ENCODE measurements at places on chromosomes 3 and 15.

DNA sequence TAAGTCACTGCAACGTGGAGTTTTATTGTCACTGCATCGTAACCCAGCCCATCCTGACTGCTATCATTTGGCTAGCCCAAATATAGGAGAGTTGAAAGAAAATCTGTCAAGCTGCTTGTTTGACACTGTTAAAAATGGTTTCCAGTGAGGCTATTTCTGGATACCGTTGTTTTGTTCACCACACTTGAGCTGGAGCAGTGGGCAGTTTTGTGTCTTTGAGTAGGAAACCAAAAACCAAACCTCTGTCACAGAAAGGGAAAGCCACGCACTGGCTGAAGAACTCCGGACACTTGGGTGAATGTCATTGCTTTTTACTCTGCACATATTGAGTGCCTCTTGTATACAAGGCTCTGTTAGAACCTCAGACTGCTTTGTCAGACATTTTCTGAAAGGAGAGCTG lies 446.4 kb upstream of the CFAP20DC start:
- no peak for ATAC-seq

DNA sequence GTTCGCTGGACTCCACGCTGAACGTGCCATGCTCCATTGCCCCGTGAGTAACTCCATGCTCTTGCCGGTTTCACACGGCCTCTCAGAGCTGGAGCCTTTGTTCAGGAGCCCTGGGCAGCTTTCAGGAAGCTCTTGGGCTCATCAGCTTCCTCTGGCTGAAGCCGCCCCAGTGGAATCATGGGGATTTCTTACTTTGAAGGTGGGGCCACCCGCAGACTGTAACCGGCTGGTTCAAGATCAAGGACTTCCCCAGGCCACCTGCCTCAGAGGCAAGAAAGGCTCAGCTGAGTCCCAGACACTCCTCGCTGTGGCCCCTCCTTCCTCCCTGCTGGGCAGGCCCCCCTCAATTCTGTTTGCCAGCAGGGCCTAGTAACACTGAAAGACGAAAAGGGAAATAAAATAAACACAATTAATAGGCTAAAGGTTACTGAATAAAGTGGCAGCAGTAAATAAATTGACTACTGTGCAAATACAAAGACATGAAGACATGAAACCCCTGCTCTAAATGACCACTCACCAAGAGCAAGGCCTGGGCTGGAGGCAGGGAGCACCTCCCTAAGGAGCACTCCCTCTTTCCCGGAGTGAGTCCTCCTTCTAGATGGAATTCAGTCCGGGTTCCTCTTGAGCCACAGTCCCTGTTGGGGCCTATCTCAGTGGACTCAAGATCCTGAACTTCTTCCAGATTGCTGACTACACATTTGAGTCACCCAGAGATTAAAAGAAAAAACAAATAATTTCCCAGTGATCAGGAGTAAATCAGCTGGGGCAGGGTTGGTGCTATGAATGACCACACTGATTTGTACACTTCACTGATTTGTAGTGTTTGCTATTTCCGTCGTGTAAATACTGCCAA lies 51.0 kb downstream of the ZDHHC19 start:
- peak; percentile 96 for ATAC-seq

DNA sequence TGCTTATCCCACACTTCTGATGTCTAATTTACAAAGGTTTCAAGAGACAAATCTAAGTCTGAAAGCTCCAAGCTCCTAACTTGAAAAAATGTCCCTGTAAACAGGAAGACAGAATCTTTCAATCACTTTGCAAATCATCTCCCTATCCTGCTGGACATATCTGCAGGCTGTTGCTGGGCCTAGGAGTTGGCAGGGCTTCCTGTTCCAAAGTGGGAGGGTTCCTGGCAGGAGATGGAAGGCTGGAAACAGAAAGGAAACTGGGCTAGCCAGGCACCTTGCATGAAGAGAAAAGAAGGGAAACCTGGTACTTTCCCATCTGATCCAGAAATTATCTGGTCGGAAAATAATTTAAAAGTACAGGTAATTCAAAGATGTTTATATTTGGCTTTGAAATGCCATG lies 227.3 kb upstream of the IL12A start:
- ATAC-seq: no peak

GRCh38 chr3:75978686-75979085 lies 193.3 kb upstream of the ZNF717 start:
- ATAC-seq: no peak

GRCh38 chr3:172097585-172097984 lies 58.2 kb downstream of the FNDC3B start:
- no peak for ATAC-seq

GRCh38 chr15:65824031-65824743 lies 32.1 kb upstream of the DENND4A start:
- ATAC-seq: peak; percentile 99

- no peak for ATAC-seq
Measured at GRCh38 chr15:94487635-94488034, 256.3 kb downstream of the MCTP2 start.

DNA sequence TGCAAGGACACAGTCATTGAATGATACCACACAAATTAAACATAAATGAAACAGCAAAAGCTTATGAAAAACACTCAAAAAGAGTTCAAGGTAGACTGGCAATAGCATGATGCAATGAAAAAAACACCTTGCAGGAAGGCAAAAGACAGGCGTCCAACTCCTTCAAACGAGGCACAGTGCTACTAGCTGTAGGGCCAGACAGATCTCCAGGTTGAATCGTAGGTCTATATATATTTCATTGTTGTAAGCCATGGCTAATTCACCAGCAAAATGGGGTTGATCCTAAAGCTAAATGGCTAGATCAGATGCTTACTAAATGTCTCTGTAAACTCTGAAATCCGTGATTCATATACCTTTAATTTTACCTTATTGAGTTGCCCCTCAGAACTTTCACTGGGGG lies 94.2 kb downstream of the THRB start:
- ATAC-seq: no peak

GRCh38 chr3:176041812-176042211 lies 1155.5 kb downstream of the TBL1XR1 start:
- no peak for ATAC-seq

DNA sequence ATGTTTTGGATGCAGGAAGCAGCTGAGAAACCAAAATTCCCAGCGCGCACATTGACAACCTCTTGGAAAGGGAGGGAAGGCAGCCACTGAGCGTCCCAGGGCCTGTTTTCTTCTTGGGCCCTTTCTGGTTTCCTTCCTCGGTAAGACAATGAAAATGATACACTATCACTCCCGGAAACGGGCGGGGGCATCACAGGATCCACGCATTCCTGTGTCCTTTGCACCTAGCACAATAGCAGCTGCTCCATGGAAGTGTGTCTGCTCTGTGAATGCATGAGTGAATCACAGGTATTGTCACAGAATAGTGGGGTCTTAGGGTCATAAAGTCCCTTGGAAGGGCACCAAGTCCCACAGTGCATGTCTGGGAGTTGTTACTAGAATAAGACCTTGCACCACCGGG lies 6.3 kb upstream of the ITPKA start:
- ATAC-seq: no peak

DNA sequence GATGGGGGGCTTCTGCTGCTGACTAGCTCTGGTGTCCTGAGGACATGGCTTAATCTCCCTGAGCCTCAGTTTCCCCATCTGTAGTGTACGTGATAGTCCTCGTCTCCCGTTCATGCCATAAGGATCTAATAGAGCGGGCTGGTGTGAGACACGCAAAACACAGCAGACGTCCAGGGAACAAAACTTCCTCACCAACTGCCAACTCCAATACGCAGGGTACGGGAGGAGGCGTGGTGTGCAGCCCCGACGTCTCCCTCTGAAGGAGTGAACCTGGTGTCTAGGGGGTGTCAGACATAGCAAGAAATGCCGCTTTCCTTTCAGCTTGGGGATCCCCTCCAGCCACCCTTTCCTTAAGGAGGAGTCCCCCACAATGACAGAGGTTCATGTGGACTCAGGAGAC lies 55.0 kb downstream of the SMAD6 start:
- no peak for ATAC-seq

DNA sequence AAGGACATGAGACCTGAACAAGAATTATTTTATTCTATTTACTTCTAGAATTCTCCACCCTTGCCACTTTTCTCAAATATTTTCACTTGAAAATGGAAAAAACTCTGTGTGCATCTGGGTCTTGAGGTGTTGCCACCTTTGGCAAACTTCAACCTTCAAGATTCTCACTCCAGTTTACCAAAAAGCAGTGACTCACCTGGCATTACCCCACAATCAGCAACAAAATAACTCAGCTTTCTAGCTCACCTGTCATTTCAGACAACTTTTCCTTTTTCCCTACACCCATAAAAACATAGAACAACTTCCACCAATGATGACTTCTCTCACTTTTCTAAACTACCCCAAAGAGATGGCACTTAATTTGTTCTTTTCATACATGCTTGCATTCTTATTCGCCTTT lies 115.8 kb downstream of the DUT start:
- ATAC-seq: no peak

- peak; percentile 43 for ATAC-seq
Measured at GRCh38 chr3:100454677-100455076, 37.7 kb upstream of the TMEM45A start.

DNA sequence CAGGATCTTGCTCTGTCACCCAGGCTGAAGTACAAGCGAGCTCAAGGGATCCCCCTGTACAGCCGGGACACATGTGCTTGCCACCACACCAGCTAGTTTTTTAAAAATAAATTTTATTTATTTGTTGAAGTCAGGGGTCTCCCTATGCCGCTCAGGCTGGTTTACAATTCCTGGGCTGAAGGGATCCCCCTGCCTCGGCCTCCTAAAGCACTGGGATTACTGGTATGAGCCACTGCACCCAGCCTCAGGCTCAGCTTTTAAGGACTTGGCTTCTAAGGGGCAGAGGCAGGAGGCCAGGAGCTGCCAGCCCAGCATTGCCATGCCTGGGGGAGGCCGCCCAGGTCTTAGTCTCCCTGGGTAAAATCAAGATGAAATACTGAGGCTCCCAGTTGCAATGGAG lies 37.3 kb downstream of the HCN4 start:
- no peak for ATAC-seq

DNA sequence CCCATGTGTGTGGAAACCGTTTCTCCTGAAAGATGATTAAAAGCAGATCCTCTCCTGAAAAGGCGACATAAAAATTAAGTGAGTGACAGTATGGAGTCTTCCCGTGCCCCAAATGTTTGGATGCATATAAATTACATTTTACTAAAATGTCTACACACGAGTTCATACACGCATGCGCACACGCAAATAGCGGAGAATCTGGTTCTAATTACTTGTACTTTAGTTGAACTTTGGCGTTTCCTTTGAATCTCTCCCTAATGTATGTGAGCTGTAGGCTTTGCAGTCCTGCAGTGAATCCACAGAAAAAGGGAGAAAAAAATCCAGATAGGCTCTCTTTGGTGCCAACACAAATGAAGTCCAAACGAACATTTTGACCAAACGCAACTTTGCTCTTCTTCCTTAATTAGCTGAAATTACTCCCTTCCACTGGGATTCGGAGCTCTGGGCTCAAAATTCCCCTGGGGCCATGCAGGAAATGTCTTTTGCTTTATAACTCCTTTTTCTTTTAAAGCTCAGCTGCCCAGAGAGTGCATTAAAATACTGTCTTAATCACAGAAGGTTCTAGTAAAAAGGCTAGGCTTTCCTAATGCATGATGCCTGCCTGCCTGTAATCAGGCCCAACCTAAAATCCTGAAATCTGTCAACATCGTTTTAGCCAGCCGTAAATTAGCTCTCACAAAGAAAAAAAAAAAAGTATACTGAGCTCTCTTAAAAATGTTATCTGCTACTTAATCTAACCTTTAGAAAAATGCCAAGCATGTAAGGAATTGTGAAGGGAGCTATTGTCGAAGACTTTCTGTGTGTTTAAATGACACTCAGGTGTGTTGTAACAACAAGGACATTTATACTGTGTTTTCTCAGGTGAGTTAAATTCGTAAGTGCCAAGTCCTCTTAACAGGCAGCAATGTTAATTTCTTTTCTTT lies 26.2 kb downstream of the RARB start:
- ATAC-seq: no peak

DNA sequence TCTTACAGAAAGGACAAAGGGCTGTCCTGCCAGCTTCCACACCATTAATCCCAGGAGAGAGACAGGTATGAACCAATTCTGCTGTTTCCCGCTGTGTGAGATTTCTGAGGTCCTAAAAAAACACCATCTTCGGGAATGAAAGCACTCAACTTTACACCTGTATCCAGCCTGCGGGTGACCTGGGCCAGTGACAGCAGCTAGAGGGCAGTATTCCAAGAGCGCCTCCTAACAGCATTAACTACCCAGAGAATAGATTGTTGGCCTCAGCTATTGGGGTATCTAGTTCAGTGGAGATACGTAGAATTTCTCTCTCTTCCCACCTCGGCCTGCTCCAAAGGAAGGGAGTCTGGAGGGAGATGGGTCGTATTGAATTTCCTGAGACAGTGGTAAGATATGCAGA lies 55.1 kb downstream of the WDR76 start:
- ATAC-seq: no peak

GRCh38 chr3:82802501-82802900 lies 1041.1 kb upstream of the GBE1 start:
- ATAC-seq: no peak

DNA sequence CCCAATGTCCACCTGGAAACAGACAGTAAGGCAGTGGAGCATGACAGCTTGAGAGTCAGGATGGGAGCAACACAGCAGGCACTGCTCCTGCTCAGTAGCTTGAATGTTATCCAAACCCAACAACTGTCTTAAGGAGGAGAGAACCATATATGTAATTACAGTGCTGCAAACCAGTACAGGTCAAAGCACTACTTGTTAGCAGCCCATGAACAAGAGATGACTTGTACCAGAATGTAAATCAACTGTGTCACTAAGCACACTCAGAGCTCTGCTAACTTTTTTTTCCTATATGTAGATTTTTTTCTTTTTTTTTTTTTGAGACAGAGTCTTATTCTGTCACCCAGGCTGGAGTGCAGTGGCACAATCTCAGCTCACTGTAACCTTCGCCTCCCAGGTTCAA lies 87.1 kb downstream of the ANO10 start:
- ATAC-seq: peak; percentile 31

GRCh38 chr3:16441371-16441875 lies 72.1 kb downstream of the RFTN1 start:
- ATAC-seq: peak; percentile 26

- ATAC-seq: no peak
Measured at GRCh38 chr15:78932258-78932808, 12.5 kb downstream of the CTSH start.

DNA sequence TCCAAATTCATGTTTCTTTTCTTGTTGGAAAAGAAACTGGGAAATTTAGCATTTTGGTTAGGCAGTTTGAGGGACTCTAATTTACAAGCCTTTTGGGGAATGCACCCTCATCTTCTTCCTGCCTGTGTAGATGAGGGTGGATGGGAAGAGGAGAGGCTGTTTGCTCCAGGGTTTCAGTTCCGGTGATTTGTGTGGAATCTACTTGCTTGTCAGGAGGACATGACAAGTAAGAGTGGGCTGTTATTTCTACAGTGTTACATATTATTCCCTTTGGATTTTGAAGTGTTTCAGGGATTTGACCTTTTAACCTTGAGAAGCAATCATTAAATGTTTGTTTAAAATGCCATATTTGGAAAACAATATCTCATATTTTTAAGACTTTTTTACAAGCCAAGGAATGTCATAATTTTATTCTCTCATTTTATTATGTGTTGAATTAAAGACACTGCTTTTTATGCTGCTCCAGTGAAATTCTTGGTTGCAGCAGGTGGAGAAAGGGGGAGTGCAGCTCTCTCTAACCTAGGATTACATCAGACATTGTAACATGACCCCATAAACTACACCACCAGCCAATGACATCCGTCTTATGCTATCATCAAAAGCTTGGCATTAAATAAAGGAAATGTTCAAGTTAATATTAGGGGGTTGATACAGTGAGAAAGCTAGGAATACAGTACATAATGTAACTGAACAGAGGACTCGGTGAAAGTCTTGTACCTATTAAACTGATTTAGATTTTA lies 30.2 kb downstream of the PLAAT1 start:
- no peak for ATAC-seq

- no peak for ATAC-seq
Measured at GRCh38 chr3:140752499-140752898, 74.6 kb downstream of the TRIM42 start.

GRCh38 chr15:67840749-67841512 lies 1.1 kb upstream of the RNU6-1 start:
- peak; percentile 17 for ATAC-seq
